Activated CD4-positive, CD25-positive, alpha-beta regulatory T cell treated with anti-CD3 and anti-CD28 coated beads, Interleukin-2, amount 50 U/mL, for 16 hours (primary cell): ENCODE measurements at places on chromosomes 1 and 21.

DNA sequence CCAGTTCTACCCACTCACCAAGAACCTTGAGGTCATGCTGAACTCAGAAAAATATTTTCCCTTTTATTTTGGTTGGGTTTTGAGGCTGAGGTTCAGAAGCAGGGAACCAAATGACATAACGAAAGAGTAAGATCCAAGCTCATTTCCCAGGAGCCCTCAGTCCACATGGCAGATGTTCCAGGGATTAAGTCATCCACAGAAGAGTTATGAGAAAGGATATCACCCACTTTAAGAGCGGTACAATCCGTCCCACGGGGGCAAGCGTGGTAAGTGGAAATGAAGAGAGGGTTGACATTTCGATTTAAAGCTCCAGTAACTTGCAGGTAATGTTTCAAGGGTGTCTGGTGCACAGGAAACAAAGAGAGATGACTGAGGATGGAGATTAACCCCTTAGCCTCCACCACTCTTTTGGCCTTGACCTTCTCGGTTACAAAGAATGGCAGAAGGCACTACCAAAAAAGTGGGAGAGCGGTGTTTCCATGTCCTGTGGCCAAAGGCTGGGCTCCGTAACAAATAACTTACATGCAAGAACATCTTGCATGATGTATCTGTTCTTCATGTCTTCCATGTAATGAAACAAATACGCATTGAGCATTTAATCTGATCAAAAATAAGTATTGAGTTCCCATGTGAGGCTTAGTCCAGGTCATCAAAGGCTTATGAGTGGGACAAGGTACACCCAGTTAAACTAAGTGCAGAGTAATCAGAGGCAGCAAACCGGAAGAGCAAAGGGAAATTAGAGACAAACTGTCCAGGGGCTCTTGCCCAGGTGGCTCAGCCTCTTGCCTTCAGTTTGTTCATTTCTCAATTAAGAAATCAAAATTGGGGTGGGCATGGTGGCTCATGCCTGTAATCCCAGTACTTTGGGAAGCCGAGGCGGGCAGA is 241.4 kb downstream of the TOMM20 start:
- DNase-seq = no peak

DNA sequence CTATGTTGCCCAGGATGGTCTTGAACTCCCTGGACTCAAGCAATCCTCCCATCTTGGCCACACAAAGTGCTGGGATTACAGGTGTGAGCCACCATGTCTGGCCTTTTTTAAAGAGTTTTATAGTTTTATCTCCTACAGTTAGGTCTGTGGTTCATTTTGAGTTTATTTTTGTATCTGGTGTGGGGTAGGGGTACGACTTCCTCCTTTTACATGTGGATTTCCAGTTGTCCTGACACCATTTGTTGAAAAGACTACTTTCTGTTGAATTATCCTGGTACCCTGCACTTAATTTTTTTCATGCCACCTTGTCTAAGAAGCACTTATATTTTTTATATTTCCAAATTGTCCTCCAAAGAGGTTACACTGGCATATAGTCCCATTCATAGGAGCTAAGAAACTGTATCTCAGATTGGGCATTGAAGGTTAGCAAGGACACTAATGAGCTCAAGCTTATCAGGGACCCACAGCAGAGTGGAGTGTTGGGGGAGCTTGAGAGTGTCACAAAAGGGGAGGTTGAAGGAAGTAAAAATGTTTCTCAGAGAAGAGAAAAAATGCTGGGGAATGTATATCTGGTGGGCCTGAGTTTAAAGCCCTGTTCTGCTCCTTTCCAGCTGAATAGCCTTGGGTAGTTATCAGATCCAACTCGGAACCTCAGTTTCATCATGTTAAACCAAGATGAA is 23.4 kb upstream of the MEF2D start:
- DNase-seq = no peak

GRCh38 chr1:86616871-86617270 is 70.0 kb downstream of the CLCA4 start:
- no peak for DNase-seq

DNA sequence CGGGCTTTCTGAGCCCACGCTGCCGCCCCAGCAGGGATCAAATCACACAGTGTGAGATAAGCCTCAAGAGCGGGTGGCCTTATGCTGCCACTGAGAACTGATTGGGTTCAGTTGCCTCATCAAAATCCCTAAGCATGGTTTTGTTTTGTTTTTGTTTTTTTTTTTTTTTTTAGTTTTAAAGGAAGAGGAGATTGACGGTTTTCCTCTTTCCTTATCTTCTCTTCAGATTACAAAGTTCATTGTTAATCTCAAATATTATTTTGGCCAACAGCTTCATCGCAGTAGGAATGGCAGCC is 651 bp downstream of the COA6 start:
- DNase-seq = no peak

DNA sequence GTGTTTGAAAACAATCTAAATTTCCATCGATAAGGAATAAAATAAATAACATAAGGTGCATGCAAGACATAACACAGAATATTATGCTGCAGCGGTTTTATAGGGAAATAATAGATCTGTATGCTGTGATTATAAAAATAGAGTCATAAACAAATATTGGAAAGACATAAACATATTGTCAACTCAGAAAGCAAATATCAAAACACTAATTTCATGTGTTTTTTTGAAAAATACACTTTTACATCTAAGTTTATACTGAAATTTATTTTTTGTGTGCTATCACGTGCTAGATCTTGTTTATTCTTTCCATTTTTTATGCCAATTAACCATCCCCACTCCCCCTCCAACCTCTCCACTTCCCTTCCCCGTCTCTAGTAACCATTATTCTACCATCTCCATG is 9.4 kb downstream of the OR6K3 start:
- DNase-seq = no peak

GRCh38 chr1:14988636-14989035 is 164.9 kb upstream of the TMEM51 start:
- DNase-seq = no peak

- no peak for DNase-seq
Measured at GRCh38 chr1:182700351-182700709, 15.9 kb upstream of the RGS8 start.

DNA sequence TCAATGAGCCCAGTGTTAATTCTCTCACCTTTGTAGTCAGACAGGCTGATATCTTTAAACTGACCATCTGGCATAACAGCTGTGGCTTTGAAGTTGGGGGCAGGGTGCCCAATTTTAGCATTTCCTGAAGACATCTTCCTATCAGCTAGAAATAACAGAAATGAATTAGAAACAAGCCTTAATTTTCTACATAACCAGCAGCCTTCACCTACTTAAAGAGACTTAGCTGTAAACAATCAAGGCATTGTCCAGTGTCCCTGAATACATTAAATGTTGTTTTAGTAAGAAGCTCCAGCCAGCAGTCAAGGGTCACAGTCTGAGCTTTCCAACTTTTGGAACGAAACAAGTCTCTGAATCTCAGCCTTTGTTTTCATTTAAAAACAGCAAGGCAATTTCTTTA is 2.8 kb downstream of the PRDX1 start:
- DNase-seq = no peak
